ENCODE measurements at places on chromosomes 1 and 21. TPM values are rescaled to one million over a fixed set of nuclear protein-coding genes. Genes with fewer than 3 reads are reported as not detected.

DNA sequence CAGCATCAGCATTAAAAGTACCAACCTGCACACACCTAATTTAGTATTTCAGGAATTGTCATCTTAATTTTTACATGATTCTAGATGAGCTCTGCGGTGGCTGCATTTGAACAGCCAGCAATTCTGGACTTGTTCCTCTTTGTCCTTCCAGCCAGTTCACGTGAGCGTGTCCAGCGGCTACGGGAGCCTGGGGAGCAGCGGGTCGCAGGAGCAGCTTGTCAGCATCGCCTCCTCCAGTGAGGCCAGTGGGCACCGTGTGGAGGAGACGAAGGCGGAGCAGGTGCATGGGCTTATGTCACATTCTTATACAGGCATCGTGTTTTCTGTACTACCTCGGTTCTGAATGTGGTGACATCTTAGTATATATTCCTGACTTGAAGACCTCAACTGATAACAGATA lies 25.7 kb downstream of the PER3 start:
- no peak for DNase-seq

DNA sequence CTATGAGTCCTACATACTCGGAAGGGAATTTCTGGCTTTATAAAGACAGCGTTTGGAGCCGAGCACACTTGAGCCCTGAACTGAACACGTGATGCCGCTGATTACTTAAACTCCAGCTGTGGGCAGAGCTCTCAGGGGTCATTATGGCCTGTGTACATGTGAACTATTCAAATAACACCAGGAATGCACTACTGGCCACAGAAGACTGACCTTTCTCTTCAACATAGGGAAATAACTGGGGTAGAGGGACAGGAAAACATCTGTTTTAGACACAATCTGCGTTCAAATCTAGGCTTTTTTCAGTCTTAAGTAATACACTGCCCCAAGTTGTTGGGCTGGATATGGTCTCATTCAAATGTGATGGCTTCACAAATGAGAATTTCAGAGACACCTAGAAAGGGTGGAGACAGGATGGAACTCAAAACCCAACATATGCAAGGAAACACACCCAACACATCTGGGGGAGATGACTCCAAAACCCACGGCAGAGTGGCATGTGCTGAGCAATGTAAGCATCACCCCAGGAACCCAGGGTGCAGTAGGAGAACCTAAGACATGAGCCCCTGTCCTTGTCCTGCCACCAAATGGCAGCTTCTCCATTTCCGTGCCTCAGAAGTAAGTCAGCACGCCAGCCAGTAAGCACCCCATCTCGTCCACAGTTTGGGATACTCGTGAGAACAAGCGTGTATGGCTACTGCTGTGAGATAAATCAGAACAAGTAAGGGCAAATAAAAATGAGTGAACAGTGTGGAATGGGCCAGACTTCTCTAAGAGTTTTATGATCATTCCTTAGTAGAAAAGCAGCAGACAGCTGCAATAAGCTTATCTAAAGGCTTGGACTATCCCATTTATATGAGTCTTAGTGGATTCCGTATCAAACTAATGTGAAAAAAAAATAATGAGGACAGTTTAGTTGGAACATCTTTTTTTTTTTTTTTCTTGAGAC lies 24.9 kb downstream of the NID1 start:
- peak; percentile 46 for DNase-seq

DNA sequence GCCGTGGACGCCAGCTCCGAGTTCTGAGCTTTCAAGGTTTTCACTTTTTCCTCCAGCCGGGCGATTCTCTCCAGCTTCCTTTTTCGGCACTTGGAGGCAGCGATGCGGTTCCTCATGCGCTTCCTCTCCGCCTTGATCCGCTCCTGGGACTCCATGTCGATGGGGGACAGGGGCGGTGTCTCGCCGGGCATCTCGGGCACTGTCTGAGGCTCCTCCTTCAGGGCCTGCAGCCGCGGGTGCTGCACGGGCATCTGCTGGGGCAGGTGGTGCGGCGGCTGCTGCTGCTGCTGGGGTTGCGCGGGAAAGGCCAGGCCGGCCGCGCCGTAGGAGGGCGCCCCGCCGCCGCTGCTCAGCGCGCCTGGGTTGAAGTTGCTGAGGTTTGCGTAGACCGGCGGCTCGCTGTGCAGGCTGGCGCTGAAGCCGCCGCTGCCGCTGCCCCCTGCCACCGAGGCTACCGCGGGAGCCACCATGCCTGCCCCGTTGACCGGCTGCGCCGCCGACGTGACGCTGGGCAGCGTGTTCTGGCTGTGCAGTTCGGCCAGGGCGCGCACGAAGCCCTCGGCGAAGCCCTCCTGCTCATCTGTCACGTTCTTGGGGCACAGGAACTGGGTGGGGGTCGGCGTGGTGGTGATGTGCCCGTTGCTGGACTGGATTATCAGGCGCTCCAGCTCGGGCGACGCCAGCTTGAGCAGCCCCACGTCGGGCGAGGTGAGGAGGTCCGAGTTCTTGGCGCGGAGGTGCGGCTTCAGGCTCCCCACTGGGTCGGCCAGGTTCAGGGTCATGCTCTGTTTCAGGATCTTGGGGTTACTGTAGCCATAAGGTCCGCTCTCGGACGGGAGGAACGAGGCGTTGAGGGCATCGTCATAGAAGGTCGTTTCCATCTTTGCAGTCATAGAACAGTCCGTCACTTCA lies 1.4 kb downstream of the JUN start:
- peak; percentile 41 for DNase-seq

- DNase-seq: no peak
Measured at GRCh38 chr1:157108448-157108847, 8.8 kb upstream of the ETV3L start.

DNA sequence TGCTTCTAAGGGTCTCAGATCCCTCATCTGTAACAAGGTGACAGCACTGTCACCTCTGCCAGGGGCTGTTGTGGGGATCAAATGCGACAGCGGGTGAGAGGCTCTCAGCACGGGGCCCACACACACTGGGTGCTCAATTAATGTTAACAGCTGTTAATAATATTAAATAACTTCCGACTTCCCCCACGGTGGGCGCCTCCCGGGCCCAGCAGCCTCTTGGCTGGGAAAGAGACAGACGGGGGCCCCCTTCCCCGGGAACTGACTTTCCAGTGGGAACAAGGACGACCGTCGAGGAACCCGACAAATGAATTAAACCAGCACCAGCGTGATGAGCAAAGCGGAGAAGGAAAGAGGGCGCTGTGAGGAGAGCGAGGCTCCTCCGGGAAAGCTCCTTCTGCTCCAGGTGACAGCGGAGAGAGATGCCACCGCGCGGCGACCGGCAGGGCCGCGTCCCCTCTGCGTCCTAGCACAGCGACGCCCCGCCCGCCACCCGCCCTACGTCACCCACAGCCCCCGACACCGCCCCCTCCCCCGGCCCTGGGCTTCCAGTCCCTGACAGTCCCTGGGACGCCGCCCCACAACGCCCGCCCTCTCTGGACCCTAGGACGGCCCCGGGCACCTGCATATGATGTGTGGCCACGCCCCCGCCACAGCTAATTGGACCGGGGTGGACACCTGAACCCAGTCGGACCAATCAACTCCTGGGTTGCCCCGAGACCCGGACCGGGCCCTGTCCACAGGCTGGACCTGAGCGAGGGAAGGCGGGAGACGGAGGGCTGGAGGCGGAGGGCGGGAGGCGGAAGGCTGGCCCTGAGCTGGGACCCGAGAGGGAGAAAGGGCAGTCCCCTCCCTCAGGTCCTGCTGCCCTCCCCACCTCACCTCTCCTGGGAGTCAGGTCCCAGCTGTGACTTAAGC lies 38.2 kb downstream of the MATN1 start:
- DNase-seq: no peak

Gene AJAP1
- total RNA-seq: 0.57 TPM

All from fibroblast of the aortic adventitia (primary cell).